ENCODE measurements at places on chromosomes 3 and 15.

DNA sequence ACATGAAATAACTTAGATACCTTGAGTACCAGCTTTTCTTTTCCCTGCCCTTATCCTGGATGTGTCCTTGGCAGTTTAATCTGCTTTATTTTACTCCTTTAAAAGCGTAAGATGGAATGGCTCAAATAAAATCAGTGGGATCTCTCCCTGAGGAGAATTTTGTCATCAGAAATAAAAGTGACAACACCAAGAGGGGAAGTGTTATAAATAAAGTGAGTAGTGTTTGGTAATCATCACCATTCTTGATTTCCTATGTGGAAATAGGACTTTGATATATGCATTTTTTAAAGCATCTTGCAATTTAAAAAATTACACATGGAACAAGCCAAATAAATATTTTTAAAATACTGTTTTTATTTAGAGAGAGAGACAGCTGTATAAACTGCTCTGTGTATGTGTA is 76.5 kb downstream of the MBNL1 start:
- DNase-seq, result no peak

DNA sequence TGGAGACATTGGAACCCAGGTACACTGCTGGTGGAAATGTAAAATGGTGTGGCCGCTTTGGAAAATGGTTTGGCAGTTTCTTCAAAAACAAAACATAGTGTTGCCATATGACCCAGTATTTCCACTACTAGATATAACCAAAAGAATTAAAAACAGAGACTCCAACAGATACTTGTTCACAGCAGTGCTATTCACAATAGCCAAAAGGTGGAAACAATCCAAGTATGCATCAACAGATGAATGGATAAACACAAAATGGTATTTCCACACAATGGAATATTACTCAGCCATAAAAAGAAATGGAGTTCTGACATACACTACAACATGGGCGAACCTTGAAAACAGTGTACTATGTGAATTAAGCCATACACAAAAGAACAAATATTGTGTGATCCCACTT is 59.4 kb upstream of the TIMP4 start:
- no peak for DNase-seq

- no peak for DNase-seq
These were observed 13.4 kb downstream of the DHFR2 start for GRCh38 chr3:94049267-94049666.

- no peak for DNase-seq
These were observed 1.0 kb upstream of the CCR5 start for GRCh38 chr3:46369675-46370132.

- DNase-seq, result no peak
These were observed 14.8 kb downstream of the KLHL6 start for GRCh38 chr3:183540501-183541234.

DNA sequence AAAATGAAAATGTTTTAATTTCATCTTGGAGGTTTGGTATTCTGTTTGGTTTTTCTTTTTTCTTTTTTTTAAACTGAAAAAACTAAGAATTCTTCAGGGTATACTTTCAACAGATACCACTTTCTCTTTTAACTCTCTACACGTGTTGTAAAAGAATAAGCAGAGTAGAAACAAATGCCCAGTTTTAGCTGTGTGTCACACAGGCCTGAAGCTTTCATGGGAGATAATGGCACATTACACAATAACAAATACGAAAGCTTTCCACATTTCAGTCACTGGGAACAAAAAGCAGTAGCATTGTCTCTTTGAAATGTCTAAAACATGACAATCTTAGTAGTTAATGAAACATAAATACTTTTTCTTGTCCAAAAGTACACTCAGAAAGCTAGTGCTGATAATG is 818.5 kb downstream of the TBL1XR1 start:
- no peak for DNase-seq

- no peak for DNase-seq
These were observed 633.6 kb downstream of the ZNF385D start for GRCh38 chr3:21117370-21117769.

DNA sequence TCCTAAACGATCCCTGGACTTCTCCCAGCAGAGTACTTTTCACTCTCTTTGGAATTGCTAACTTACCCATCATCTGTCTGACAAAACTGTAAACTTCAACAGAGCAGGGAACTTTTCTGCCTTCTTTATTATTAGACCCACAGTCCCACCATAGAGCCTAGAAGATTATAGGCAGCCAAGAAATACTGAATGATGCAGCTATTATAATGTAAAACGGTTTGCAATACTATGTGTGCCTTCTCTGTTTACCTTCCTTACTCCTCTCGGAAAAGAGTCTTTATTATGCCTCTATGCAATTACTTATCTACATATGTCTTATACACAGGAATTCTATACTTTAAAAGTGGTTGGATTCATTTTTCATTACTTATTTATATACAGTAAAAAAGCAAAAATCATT is 36.0 kb downstream of the SHQ1 start:
- no peak for DNase-seq

DNA sequence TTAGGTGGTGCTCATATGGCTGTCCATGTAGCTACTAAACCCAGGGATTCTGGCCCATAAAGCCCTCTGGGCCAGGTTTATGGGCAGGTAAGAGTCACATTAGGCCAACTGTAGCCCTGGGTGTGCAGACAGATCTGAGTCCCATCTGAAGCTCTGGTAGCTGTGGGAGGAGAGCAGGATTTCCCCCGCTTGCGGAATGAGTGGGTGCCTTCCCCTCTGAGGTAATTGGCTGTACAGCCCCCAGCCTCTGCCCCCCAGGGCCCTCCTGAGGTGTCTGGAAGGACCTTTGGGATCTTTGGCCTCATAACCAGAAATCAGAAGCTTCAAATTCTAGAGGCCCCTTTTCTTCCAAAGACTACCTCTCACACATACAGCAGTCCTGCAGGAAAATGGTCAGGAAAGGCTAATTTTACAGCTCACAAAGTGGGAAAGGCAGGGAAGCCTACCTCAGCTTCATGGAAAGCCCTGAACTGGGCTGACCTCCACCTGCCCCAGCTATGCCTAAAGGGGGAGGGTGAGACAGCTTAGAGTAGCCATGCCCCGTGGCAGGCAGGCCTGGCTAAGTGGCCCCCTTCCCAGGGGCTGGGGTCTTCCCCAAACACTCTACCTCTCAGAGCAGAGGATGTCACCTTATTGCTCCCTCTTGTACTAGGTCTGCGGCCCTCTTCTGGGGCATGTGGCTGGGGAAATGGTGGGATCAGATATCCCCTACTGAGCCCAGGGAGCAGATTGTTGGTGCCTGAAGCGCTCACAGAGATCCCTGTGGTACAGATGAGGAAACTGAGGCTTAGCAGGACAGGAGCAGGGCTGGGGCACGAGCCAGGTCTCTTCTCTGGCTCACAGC is 16.8 kb downstream of the HEMK1 start:
- no peak for DNase-seq

DNA sequence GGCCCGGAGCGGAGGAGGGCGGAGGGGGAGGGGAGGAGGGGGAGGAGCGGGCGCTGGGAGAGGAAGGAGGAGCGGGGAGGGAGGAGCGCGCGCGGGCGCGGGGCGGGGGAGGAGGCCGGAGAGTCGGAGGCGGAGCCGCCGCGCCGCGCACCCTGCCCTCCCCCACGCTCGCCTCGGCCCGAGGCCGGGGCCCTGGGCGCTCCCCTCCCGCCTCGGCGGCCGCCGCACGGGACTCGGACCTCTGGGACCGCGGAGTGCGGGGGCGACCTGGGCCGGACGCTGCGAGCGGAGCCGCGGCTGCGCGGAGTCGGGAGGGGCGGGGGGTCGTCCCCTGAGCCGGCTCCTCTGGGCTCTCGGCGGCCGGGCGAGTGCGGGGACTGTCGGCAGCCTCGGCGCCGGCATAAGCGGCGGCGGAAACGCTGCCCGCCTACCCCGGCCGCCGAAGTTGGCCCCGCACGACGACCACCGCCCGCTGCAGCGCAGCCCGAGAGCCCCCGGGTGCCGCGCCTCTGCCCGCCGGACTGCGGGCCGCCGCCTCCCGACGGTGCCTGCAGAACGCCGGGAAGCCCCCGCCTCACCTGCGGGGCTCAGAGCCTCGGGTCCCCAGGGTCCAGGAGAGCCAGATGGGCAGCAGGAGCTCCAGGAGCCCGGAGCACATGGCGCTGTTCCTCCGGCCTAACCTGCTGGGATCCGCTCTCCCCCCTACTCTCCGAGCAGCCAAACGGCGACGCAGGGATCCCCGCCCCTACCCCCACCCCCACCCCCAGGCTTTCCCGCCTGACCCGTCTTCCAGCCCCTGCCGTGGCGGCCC is 406 bp upstream of the GABRB3 start:
- no peak for DNase-seq

DNA sequence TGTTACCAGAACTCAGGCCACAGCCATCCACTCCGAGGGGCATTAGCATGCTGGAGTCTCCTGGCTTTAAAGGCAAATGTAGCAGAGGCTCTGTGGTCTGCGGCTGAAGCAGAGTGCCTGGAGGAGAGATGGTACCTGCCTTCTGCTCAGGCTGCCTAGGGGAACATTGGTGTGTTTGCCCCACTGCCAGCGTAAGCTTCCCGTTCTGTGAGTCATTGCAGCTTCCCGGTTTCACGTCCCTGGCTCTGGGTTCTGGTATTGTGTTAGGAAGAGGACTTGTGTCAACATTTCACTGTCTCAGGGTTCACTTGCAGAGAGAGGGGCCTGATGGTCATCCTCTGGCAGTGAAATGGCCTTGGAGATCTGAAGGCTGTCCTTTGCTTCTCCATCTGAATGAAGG is 1.8 kb downstream of the GASK1A start:
- no peak for DNase-seq

- DNase-seq, result no peak
These were observed 10.5 kb downstream of the SLC6A6 start for GRCh38 chr3:14412831-14413380.

DNA sequence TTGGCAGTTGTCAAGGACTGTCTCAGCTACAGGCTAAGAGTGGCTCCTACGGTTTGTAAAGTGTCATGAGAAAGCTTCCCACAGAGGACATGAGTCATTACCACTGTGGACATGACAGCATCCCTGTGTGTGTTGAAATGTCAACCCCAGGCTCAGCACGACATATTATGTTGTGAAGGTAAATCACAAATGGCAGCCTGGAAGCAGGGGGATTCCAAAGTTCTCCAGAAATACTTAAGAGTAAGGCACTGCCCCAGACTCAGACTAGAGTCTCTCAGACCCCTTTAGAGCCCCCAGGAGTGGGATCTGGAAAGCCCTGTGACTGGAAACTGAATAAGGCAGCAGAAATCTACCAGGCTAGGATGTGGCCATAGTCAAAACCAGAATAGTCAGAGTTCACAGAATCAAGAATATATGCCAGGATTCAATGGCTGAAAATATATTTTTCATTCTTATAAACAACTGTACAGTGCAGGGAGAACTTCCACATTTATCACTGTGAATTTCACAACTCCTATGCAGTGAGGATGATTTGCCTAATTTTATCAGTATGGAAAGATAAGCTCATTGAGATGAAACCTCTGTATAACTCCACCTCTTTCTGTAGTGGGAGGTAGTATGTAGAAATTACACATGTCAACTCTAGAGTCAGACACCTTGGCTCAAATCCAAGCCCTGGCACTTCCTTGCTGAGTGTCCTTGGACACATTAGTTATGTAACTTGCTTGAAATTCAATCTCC is 237.1 kb upstream of the CFAP20DC start:
- DNase-seq, result no peak

GRCh38 chr3:169218314-169218983 is 445.1 kb downstream of the MECOM start:
- DNase-seq, result no peak

- DNase-seq, result no peak
These were observed 5.2 kb downstream of the ANAPC13 start for GRCh38 chr3:134480546-134480945.

DNA sequence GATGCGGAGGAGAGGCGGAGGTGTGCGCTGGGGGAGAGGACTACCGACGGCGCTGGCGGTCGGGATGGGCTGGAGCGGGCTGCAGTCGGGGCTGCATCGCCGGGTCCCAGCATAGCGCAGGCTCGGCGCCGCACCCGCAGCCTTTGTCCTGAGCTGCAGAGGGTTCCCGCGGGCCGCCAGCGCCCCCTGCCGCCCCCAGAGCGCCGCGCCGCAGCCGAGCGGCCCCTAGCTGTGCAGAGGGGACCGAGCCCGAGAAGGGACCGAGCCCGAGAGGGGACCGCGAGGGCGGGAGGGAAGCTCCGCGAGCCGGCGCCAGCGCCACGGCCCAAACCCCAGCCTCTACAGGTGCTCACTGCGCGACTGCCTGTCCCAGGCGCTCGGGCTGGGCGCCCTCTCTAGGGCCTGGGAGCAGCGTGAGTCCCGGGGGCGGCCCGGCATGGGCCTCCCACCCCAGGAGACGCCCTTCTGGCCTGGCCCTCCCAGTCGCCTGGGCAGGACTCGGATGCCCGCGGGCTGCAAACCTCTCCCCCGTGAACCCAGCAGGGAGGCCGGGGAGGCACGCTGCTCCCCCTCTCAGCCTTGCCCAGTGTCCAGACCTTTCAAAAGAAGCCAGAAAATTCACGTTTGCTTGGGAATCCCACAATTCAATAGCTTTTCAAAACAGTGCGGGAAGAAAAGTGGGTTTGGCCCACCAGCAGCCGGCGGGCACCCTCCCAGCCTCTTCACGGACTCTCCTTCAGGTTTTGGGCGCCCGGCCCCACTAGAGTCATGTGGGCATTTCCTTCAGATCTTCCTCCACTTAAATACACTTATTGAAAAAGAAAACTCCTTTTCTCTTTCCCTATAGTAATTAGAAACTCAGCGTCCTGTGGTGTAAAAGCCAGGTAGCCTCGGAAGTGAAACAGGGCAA is 134.7 kb downstream of the TPRA1 start:
- peak; percentile 35 for DNase-seq

- no peak for DNase-seq
These were observed 97.0 kb downstream of the FNDC3B start for GRCh38 chr3:172136330-172136729.

GRCh38 chr15:56339594-56339993 is 25.6 kb upstream of the TEX9 start:
- no peak for DNase-seq

DNA sequence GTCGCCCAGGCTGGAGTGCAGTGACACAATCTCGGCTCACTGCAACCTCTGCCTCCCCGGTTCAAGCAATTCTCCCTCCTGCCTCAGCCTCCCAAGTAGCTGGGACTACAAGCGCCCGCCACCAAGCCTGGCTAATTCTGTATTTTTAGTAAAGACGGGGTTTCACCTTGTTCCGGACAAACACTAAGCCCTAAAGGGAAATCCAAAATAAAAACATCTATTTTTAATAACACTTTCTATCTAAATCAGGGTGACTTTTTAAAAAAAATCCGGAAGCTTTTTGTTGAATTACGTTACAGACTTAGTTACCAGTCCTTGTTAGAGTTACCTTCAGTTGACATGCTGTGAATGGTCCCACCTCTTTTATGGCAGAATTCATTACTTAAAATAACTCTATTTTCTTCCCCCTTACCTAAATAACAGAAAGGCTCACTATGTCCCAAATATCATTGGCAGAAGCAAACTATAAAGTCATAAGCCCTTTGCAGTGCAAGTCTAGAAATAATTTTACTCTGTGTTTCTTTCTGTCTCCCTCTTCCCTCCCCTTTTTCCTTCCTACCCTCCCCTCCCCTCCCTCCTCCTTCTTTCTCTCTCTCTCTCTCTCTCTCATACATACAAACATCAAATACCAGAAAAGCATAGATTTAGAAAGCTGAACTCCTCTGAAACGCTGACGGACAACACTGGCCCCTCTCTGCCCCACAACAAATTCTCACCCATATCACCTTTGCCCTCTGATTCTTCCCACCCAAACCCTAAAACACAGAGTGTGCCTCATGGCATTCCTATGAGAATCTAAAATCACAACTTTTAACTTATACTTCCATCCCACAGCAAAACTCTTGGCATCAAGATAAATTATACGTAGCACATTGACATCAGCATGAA is 18.3 kb downstream of the THBS1 start:
- DNase-seq, result no peak

GRCh38 chr15:78950902-78951840 is 6.3 kb upstream of the CTSH start:
- no peak for DNase-seq

All from CD4-positive, alpha-beta T cell treated with Interleukin-21 for 1 hour (primary cell).